ENCODE measurements at places on chromosomes 4 and X.

DNA sequence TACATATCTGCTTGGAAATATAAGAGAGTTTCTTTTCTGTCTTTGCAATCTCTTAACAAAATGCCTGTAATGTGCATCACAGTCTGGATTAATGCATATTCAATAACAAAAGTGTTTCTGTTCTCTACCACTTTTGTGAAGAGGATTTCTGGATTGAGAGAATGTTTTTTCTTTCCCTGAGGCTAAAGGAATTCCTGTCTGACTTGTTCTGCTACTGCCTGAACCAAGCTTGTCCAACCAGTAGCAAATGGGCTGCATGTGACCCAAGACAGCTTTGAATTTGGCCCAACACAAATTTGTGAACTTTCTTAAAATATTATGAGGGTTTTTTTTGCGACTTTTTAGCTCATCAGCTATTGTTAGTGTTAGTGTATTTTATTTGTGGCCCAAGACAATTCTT is 1133.9 kb downstream of the SH3BGRL start:
- no peak for DNase-seq

DNA sequence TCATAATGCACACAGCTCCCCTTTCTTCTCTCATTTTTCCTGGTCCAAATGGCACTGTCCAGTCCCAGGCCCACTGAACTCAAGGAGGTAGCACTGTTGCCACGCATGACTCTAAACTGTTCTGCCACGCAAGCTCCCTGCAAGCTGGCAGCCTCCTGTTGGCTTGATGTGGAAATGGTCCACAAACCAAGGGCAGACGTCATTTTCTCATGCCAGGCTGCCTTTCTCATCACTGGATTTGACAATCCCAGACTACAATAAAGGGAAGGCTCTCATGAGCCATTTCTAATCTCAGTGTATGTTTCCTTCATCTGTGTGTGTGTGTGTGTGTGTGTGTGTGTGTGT is 22.4 kb downstream of the OTOP1 start:
- no peak for DNase-seq

GRCh38 chrX:133537142-133537541 is 121.9 kb upstream of the GPC4 start:
- no peak for DNase-seq

DNA sequence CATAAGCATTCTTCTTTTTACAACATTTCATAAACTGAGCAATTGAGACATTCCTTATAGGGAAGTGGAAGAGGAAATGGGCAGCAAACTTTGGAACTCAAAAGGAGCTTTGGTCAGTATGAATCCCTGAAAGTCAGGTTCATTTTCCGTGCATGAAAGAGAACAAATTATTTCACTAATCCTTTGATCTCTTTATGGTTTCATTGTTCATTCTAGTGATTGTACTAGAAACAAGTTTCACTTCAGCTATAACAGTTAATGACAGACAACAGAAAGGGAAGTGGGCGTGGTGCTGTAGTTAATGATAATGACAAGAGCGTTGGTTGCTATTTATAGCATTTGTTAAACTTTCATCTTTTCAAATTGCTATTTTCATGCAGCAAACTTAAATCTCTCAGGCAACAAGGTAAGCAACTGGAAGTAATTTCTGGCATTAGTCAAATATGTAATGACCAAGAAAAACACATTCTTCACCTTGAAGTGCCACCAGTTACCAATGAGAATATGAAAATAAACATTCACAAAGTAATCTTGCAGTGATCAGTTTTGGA is 98.4 kb downstream of the AREG start:
- DNase-seq, result no peak

DNA sequence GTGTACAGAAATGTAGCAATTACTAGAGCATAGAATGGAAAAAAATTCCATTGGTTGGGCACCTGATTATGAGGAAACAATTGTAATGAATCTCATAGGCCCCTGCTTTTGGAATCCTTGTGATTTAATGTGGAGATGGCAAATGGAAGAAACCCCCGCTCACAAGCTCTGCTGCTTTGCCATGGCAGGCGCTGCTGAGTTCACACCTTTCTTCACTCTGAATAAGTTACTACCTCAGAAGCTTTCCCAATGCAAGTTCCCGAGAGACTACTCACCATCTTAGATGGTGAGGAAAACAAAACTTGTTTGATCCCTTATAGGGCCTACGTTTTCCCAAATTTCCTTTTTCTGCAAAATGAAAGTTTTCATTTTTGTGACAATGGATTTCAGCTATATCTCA is 266.6 kb upstream of the TAPT1 start:
- DNase-seq, result no peak

DNA sequence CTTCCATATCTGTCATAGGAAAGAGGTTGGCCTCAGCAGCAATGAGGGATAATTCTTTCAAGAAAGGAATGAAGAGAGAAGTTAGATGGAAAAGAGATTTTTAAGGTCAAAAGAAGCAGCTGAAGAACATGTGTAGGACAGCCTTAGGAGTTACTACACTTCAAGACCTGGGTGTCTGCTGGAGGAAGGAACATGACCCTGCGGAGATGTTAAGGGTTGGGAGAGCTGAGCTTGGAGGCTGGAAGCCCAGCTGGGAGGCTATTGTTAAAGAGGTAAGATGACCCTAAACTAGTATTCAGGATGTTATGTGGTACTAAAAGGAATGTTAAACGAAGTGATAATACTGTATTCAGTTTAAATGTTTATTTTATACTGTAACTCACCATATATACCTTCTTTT is 15.0 kb downstream of the HADH start:
- DNase-seq, result no peak

- DNase-seq, result no peak
Observed at GRCh38 chr4:97334348-97334747, 808.9 kb downstream of the STPG2 start.

DNA sequence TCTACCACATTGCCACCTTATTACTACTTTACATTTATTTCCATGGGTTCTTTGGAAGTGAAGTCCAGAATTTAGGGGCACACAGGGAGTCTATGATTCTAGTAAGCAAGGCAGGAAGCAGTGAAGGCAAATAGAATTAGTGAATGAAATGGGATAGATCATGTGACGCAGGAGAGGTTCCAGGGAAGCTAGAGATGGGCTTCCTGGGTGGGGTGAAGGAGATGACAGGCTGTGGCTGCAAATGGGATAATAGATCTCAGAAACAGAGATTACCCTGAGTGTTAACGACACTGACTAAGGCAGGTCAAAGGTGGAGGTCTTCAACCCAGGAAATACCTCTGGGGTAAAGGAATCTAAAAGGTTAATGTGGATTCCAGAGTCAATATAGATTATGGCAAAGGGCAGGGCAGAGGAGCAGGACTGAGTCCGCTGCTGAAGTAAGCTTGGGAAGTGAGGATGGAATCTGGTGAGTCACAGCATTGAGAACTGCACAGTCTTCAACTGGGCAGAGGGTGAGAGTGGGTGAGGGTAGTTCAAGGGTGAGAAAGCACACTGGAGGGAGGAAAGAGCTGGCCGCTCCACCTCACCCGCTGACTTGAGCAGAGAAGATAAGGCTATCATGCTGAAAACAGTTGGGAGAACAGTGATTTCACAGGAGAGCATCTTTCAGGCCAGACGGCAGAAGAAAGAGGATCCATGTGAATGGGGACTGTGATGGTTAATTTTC is 70.8 kb downstream of the ANXA3 start:
- no peak for DNase-seq

- no peak for DNase-seq
Observed at GRCh38 chr4:76952656-76953582, 3.4 kb downstream of the SEPTIN11 start.

DNA sequence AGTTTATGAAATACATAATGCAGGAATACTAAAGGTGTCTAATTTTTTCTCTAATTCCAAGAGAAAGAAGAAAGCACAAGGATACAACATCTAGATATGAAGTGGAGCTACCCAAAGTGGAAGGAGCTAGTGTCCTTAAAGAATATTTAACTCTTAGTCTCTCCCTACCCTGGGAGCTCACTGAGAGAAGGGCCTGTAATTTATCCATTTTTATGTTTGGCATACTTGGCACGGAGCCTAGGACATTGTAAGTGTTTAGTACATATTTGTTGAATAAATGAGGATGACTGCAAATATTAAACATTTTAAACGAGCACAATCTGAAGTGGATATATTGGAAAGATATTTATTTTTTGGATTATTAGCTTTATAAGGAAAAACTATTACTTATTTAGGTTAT is 674.8 kb downstream of the IQCM start:
- DNase-seq, result no peak

DNA sequence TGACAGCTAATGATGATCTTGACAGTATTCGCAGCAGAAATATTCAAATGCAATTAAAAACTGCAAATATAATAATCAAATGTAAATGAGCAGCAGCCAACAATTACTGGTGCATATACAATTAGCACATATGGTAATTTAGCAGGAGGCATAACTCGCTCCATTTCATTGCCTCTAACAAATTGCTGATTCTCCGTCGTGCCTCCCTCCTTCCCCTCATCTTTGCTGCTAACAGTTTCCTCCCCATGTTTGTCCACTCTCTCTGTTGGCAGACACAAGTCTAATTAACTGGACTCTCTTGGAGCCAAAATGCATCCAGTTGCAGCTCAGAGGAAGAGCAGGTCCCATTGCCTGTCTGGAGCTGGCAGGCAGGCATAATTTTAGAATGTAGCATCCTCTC is 210.6 kb downstream of the STK32B start:
- DNase-seq, result no peak

DNA sequence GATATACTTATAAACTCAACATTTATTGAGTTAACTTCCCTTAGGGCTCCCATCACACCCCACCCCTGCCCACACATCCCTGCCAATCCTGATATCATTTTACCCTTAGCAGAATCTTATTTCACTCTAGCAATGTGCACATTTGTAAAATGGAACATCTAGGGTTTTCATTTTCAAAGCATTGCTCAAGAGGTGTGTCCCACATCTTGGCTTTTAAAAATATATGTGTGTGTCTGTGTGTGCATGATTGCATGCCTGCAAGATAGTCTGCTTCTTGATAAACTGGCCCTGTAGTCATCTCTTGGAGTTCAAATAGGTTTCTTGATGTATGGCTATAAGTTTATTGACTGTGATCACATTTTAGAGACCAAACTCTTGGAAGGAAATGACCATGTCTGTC is 26.4 kb upstream of the EGF start:
- no peak for DNase-seq

- no peak for DNase-seq
Observed at GRCh38 chr4:99868126-99868596, 26.1 kb downstream of the LAMTOR3 start.

GRCh38 chrX:108072746-108073145 is 18.6 kb downstream of the PSMD10 start:
- no peak for DNase-seq

Data from CD4-positive, alpha-beta T cell (primary cell).